HAP-1 (cell line): ENCODE measurements at places on chromosomes 5 and 9.

GRCh38 chr5:135891268-135891667 is 4.4 kb downstream of the IL9 start:
- peak; percentile 15 for DNase-seq

DNA sequence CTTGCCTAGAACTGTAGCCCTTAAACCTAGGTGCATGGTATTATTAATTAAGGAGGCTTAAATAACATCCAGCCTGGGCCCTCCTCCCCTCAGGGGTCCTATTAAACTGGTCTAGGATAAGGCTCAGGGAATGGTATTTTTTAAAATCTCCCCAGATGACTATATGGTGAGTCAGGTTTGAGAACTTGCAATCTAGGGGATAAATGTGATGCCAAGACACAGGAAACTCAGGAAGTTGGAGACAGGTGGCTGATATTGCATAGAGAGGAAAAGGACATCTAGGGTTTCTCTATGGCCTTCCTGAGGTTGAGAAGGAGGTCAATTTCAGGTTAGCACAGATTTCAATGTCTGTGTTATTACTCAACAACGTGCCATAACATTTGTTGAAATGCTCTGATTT is 581.0 kb downstream of the TLE1 start:
- no peak for DNase-seq

DNA sequence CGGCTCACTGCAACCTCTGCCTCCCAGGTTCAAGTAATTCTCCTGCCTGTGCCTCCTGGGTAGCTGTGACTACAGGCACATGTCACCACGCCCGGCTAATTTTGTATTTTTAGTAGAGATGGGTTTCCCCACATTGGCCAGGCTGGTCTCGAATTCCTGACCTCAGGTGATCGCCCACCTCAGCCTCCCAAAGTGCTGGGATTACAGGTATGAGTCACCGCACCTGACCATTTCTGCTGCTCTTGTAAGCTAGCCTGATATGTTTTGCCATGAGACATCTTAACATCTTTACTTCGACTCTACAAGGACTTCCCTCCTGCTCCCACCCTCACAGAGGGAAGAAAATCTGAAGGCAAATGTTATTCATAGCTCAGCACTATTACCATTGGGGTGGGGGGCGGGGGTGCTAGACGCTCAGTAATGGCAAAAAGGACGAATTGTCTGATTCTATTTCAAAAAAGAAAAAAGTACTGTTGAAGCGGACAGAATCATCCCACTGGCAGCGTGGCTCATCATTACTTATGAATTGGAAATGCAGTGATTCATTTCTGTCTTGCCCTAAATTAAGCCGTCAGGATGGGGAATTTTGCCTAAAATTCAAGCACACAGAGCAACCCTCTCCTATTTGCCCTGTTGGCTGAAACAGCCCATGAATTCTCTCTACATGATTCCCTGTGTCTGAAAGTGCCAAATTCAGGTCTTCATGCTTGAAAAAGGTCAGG is 46.4 kb upstream of the WWC1 start:
- no peak for DNase-seq

DNA sequence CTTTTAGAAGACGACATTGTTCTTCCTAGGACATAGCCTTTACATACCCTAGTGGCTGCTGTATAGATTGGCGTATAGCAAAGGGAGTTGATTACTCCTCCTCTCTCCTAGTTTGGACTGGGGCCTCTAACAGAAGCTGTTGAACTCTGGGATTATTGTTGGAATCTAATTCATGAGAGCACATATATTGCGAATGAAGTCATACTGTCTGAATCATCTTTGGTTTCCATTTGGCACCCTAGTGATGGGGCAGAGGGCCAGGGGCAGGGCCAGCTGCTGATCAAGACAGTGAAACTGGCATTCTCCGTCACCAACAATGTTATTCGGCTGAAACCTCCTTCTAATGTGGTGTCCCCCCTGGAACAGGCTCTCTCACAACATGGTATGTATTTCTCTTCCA is 40.3 kb downstream of the NUP188 start:
- no peak for DNase-seq

DNA sequence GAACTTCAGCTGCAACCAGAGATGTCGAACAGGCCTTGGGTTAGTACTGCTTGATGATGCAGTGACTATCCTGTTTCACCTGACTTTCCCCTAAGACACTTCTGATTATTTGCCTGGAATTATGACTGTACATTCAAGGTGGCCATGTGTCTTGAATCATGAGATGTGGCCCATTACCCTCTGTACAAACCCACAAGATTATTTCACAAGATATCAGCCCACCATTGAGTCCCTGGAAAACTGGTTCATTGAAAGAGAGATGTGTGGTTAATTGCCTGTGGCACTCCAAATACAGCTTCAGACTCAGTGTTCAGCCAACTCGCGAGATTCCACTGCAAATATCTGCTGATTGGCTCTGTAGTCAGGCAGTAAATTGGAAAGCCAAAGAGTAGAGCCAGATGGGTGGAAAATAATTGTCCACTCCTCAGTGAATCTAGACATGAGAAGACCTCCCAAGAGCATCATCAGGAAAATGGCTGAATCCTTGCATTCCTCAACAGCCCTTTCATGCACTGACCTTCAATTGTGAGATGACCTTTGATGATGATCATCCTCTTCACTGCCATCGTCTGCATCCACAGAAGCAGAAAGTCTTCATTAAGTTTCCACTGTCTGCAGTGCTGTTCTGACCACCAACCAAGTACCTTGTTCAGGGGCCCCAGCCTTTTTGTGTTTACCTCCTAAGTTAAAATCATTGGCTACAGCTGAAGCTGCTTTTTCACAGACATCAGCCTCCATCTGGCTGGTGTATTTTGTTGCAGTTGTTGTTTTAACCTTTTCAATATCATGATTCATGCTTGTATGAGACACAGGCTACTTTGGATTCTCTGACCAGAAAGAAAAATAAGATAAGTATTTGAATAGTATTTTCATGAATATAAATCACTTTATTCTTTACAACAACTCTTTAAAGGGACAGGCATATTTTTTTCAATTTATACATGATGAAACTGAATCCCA is 75.2 kb downstream of the ESM1 start:
- no peak for DNase-seq

DNA sequence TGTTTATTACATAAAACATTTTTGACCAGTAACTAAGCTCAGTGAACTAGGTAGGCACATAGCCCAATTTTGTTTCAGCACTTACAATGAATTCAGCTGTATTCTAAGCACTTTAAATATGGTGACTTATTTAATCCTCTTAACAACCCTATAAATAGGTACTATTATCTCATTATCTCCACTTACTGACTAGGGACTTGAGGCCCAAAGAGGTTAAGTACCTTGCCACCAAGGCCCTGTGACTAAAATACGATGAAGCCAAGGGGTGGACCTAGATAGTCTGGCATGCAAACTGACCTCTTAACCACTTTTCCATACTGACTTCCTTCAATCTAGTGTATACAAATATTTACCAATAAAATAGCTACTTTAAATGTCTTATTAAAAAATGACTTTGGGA is 266.4 kb downstream of the ZNF608 start:
- peak; percentile 13 for DNase-seq

GRCh38 chr5:181161534-181162175 is 14.3 kb downstream of the OR2V2 start:
- DNase-seq: no peak

- DNase-seq: no peak
Measured at GRCh38 chr5:168169791-168170190, 121.7 kb upstream of the WWC1 start.

- no peak for DNase-seq
Measured at GRCh38 chr5:137596941-137597340, 97.8 kb upstream of the SPOCK1 start.

DNA sequence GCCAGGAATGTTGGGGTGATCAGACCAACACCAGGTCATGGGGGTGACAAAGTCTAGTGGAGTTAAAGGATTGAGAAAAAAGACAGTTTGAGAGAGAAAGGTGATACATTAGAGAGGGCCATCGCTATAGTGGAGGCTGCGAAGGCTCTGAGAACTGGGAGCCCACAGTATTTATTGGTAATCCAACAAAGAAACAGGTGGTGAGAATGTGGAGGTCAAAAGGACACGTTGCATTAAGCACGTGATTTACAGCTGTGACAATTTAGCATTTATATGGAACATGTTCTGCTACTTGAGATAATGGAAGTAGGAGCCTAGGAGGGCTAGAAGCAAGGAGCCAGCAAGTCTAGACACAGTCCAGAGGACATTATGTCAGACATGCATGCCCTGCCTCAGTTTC is 2086.5 kb upstream of the C9orf72 start:
- no peak for DNase-seq

DNA sequence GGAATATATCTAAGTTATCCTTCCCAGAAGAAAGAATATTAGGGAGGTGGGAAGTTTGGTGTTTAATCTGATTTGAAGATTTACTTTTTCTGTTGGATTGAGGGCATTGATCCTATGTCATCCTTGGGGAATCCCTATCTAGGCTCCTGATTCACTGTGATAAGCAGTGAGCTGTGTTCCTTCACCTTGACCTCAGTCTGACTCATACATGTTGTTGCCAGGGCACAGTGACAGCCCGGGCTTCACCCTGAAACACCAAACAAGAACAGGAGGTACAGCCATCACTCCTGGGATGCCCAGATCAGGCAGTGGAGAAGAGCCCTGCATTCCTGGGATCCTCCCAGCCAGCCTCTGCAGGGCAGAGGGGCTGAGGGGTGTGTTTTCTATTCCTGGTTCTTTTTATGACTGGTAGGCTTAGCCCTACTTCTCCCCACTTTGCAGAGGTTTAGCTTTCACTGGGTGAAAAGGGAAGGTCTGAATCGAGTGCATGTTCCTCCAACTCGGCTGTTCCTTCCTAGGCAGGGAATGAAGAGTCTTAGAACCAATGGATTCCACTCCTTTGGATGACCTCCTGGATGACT is 3.1 kb upstream of the FAM53C start:
- no peak for DNase-seq

DNA sequence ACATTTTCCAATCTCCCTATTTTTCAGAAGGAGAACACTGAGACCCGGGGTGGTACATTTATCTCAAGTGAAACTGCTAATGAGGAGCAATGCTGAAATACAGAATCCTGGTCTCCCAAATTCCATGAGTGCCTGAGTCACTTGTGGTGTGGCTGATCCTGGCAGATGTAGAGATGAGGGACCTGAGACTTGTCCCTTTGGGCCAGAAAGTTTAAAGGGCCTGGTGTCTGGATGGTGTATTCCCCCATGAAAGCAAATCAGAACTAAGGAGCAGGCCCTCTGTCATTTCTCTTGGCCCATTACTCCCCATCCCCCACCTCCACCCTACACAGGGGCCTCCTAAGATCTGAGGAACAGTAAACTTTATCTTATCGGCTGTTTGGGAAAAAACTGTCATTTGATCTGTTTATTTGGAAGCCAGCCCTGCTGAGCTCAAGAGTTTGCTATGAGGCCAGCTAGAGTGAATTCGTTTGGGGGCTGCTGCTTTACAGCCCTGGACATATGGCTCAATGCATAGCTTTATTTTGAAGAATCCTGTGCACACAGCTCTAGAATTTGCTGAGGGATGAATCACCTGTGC is 140.3 kb downstream of the LHFPL2 start:
- no peak for DNase-seq

GRCh38 chr9:84456527-84456926 is 116.0 kb upstream of the SLC28A3 start:
- DNase-seq: no peak

DNA sequence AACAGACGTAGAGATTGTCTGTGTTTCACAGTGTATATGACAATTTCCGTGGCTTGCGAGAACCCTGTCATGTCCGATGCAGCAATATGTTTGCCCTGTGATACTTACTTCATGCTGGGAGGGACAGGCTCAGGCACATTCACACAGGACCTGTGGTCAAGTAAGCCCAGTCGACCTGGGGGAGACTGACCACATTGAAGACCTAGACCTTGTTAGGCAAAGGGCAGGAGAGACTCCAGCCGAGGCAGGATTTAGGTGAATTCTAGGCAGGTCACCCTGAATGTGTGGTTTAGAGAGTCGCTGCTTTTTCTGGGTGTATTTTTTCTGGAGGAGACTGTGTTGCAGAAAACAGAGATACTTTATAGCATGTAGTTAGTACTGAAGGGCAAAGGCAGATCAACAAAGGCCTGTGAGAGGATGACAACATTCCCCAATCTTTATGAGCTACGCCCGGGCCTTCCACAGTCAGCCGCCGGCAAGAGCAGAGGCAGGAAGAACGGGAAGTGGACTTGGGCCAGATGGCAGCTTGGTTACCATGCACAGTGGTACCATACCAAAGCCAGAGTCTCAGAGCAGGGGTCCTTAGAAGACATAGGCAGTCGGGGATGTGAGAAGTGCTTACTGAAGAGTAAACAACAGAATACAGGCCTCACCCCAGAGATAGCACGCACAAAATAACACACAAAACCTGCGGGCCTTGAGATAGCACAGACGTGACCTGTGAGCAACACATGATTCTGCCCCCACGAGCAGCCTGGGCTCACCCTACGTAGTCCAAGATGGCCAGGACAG is 220.7 kb downstream of the CACNA1B start:
- no peak for DNase-seq

GRCh38 chr9:18717759-18718158 is 243.8 kb downstream of the ADAMTSL1 start:
- DNase-seq: no peak

GRCh38 chr9:36017278-36017677 is 19.4 kb upstream of the RECK start:
- DNase-seq: no peak

DNA sequence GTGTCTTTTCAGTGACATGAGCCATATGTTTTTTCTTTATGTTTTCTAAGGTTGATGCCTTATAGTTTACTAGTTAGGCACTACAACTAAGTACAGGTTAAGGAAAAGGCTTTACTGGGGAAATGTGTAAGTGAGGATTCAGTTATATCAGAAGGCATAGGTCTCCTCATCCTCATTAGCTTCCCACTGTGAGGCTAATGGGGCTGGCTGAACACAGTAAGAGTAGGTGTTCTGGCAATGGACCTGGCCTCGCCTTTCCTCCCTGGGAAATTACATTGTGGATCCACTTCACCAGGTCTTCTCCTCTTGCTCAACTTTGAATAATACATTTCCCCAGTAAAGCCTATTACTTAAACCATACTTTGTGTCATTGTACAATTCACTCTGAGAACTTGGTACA is 225.5 kb downstream of the PTPRD start:
- no peak for DNase-seq

- DNase-seq: no peak
Measured at GRCh38 chr5:175688352-175689146, 30.7 kb downstream of the HRH2 start.

DNA sequence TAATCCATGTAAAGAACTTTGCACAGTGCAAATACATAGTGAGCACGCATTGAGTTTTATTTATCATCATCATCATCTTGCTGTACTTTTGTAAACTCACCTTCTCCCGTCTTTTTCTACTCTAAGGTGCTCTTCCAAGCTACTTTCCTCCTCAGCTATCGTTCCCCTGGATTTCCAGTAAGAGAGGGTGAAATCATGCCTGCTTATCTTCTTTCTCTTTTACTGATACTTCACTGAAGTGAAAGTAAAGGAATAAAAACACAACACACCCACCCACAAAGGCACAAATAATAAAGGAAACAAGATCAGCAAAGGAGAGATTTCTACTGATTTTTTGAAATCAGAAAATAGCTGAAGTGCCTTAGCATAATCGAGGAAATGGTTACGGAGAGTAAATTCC is 509.9 kb downstream of the RAB3C start:
- no peak for DNase-seq
